NCI-H774 (cell line): ENCODE measurements at places on chromosomes 5 and 9.

DNA sequence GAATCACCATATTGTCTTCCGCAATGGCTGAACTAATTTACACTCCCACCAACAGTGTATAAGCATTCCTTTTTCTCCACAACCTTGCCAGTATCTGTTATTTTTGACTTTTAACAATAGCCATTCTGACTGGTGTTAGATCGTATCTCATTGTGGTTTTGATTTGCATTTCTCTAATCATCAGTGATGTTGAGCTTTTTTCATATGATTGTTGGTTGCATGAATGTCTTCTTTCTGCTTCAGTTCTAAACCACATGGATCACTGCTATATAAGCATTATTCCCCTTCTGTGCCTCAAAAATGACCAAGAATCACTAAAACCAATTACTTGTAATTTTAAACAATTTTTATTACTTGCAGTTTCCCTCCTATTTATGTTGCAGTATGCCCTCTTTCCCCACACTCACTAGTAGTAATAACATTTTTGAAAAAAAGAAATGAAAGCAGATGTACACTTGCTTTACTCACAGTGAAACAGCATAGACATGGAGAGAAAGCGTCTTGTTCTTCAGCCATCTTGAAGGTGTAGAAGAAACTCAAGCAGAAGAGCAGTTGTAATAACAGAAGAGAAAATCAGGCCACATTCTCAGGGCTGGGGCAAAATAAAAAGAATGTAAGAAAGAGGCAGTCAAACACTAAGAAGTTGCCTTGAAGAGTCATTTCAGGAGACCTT is 4.5 kb upstream of the TMEM252 start:
- DNase-seq, result no peak

- no peak for DNase-seq
These were observed 282.1 kb downstream of the RFX3 start for GRCh38 chr9:3243683-3244082.

DNA sequence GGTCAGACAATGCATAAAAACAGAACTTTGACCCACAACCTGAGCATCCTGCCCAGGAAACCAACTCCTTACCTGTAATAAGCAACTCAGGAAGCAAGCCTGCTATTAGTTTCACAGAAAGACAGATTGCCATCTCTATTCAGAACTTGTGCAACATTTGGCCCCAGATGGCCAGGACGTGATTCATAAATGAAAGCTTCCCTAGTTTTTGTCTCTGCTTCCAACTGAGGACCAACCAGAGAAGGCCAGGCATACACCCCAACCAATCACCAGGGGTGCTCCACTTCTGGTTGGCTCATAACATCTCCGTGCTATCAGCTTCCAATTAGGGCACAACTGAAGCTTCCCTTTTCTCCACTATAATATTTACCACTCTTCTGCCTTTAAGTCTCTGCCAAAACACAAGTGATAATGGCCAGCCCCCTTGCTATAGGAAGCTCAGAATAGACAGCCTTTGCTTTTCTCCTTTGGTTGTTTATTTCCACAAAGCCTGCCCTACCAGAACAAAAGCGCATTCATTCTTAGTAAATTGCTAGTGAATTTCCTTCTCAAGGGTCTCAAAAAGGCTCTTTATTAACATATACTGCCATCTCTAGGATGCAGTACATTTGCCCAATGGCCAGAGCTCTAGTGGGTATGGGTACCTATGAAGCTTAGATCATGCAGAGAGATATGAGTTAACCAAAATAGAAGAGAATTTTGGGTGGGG is 289.7 kb upstream of the DAP start:
- no peak for DNase-seq

DNA sequence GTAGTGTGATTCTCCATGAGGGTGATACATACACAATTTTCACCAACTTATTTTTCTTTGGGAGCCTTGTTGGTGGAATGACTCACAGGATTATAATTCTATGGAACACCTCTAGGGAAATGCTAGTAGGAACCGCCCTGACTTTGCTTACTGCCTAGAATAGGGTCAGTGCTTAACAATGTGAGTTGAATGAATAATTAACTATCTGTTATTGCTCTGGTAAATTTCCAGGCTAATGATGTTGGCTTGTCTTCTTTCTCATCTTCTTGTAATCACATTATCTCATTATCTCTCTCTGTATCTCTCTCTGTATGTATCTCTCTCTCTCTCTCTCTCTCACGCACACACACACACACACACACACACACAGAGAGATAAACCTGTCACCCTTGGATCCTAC is 291.1 kb downstream of the TRIM32 start:
- DNase-seq, result no peak

- DNase-seq, result no peak
These were observed 54.1 kb upstream of the CHD1 start for GRCh38 chr5:98982880-98983279.

- no peak for DNase-seq
These were observed 50.8 kb downstream of the GABBR2 start for GRCh38 chr9:98657897-98658296.

DNA sequence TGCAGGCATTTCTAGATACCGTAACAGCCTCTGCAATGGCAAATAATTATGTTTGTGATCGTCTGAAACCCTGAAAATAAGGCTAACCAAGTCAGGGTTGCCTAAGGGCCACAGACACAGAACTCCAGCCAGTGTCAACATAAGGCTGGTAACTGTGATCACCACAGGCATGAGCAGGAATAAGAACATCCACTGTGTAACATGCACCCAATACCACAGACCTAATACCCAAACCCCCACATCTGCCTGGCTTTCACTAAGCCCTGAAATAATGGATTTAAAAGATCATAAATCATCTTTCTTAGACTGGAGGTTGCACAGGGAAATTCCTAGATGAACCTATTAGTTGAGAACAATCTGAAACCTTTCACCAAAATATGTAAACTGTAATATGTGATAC is 394.5 kb downstream of the NFIB start:
- DNase-seq, result no peak
